ENCODE measurements at places on chromosomes 5 and 9. TPM values are rescaled to one million over a fixed set of nuclear protein-coding genes. Genes with fewer than 3 reads are reported as not detected.

Gene KYAT1
- polyA plus RNA-seq, result 4.5 TPM

DNA sequence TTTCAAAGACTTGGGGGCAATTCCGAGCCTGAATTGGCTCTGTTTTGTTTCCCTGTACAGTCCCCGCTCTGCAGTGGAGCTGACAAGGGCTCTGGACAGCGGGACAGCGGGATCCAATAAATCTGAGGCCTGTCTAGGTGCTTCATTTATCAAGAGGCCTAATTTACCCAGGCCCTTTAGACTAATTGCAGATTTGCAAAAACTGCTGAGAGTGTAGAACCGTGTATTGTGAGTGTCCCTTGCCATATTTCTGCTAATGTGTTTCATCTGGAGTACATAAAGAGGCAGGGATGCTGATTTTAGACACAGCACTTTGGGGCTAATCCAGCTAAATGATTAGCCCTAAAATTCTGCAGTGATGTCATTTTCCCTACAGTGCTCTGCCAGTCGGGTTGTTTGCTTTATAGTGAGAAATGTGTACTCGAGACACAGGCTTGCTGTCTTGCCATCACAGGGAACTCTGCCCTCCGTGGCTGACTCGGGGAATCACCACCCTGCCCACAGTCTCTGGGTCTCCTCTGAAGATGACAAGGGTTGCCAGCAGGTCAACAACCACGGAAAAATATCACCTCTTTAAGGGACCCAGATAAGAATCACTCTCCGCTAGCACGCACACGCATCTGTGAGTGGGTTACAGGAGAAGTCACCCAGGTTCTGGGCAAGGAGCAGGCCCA is 592.0 kb downstream of the BNC2 start:
- DNase-seq, result peak; percentile 19

Gene UQCRQ
- polyA plus RNA-seq, result 172 TPM

DNA sequence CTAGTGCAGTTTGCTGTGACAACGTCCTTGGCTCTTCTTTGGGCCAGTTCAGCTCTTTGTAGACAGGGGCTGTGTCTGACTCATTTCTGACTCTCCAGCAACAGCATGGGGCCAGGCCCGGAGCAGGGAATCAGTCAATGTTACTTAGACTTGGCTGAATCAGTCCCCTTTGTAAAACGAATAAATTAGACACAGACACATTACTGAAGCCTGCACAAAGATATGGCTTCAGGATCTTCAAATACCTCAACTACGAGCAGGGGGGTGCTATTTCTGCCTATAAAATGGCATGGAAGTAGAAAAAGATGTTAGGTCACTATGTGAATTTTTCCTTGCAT is 204.7 kb downstream of the TTLL11 start:
- DNase-seq, result no peak

DNA sequence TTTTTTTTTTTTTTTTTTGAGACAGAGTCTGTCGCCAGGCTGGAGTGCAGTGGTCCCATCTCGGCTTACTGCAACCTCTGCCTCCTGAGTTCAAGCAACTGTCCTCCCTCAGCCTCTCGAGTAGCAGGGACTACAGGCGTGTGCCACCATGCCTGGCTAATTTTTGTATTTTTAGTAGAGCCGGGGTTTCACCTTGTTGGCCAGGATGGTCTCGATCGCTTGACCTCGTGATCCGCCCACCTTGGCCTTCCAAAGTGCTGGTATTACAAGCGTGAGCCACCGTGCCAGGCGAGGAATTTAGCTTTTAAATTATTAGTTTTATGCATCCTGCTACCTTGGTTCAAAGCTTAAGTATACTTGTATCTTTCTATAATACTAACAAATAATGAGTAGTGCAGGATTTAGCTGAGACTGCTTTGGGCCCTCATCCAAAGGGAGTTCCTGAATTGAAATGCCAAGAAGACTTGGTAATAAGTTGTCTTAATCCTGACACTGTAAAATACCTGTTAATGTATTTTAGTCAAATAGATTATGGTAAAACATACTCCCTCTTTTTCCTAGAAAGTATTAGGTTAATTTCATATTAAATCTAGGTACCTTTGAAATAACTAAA is 5.0 kb downstream of the CDC42SE2 start:
- peak; percentile 20 for DNase-seq

Gene RNF183
- not detected for polyA plus RNA-seq

Data from hindlimb muscle (tissue), 1 donor.